ENCODE measurements at places on chromosomes 7 and 10. TPM values are rescaled to one million over a fixed set of nuclear protein-coding genes. Genes with fewer than 3 reads are reported as not detected.

- H3K27ac ChIP-seq = no peak overlapping the region
- H3K27me3 ChIP-seq = peaks cover 80% of the 10 kb centered on the region
- H3K4me3 ChIP-seq = no peak overlapping the region
These were observed 224.2 kb upstream of the KMT2E start for GRCh38 chr7:104789780-104790179.

GRCh38 chr7:21430575-21430954 is 2.7 kb downstream of the SP4 start:
- H3K4me1 ChIP-seq = peaks cover 16% of the 10 kb centered on the region
- no peaks in the 10 kb centered on the region for H3K27me3 ChIP-seq
- no peak overlapping the region for H3K27ac ChIP-seq
- no peak for DNase-seq

DNA sequence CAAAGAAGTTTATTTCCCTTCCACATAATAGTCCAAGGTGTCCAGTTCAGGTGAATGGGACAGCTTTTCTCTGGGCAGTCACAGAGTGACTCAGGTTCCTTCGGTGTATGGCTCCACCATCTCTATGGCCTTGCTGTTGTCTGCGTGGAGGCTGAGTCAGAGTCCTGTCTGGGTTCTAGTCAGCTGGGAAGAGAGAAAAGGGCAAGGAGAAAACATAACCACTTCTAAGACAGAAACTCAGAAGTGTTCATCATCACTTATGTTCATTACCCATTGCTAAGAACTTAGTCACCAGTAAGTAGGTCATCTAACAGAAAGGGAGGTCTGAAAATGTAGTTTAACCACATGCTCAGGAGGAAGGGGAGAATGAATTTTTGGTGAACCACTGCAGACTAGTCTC is 32.4 kb upstream of the CCDC7 start:
- no peak overlapping the region for H3K4me3 ChIP-seq
- no peaks in the 10 kb centered on the region for H3K27me3 ChIP-seq
- no peaks in the 10 kb centered on the region for H3K36me3 ChIP-seq
- H3K27ac ChIP-seq = no peak overlapping the region

DNA sequence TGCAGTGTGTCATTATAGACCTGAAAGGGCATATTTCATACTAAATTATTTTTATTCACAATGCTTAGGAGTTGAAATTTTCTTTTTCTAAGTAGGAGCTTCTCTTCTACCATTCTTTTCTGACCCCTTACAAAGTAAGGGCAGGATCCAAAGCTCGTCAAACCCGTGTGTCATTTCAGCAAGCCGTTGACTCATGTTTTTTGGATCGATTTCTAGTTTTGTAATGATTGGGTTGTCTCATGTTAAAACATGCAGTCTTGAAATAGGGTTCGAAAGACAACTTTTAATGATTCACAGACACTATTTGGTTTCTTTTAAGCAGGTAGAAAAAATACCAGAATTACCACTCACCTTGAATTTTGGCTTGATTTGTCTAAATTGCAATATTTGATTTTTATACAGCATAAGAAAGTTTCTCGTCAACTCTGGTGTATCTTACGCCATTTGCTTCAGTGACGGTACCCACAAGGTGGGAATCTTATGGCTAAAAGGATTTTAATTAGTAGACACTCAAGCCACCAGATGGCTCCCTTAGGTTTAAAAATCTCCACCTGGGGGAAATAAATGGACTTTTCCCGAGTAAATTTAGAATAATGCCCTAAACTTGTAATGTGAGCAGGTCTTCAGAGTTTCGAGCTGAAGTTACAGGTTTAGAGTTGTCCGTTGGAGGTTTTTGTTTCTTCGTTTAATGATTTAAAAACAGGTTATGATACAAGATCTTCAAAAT is 283.4 kb downstream of the CCDC3 start:
- H3K4me1 ChIP-seq = peaks cover 27% of the 10 kb centered on the region
- H3K4me3 ChIP-seq = no peak overlapping the region
- peaks cover 6% of the 10 kb centered on the region for H3K27me3 ChIP-seq
- DNase-seq = no peak
- H3K36me3 ChIP-seq = no peaks in the 10 kb centered on the region

DNA sequence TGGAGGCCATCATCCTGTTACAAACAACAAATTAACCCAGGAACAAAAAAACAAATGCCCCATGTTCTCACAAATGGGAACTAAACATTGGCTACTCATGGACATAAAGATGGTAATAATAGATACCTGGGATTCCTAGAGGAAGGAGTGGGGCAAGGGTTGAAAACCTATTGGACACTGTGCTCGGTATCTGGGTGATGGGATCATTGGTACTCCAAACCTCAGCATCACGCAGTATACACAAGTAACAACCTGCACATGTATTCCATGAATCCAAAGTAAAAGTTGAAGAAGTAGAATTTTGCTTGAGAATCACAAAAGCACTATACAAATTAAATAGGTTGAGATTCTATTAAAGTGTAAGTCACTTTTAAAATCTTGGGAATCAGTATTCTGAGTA is 16.7 kb downstream of the GHITM start:
- H3K27me3 ChIP-seq = no peaks in the 10 kb centered on the region
- no peaks in the 10 kb centered on the region for H3K4me1 ChIP-seq
- no peak overlapping the region for H3K27ac ChIP-seq
- H3K36me3 ChIP-seq = peaks cover 25% of the 10 kb centered on the region
- H3K4me3 ChIP-seq = no peak overlapping the region

DNA sequence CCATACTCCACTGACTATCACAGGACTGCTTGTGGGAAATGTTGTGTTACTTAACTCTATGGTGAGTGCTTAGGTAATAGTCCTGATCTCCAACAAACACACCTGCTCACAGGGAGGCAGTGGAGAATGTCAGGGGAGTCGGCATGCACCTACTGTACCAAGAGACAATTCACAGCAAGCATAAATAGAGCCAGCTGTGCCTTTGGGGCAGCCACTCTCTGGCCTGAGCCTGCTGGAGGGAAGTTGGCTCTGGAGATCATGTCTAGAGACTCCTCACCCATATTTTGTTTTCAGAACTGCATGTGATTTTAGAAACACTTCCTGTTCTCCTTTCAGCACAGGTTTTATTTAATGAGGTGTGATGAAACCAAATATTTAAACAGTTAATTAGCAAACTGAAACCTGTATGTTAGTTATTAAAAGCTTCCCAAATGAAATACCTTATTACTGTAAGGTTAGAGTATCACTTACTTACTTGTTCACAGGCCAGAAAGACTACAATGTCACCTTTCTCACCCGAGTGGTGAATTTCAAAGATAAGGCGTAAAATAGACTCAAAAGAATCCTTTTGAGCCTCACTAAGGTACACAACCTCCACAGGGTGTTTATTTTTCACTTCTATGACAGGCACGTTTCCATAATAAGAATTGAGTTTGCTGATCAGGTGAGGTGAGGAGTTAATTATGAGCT is 21.8 kb downstream of the DHX32 start:
- no peaks in the 10 kb centered on the region for H3K27me3 ChIP-seq
- H3K4me1 ChIP-seq = no peaks in the 10 kb centered on the region
- DNase-seq = no peak
- no peak overlapping the region for H3K4me3 ChIP-seq
- 0 out of 2 replicates have a peak, but pooled peaks cover 5% of the 10 kb centered on the region for H3K36me3 ChIP-seq

DNA sequence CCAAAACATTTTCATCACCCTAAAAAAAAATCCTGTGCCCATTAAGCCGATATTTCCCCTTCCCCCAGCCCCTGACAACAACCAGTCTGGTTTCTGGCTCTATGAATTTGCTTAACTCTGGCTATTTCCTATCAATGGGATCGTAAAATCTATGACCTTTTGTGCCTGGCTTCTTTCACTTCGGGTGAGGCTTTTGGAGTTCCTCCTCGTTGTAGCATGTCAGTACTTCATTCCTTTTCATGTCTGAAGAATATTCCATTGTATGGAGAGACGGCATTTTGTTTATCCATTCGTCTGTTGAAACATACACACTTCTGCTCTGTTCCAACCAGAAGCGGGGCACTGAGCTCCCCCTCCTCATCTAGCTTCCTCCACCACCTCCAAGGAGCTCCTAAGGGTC is 29.5 kb downstream of the TACC2 start:
- no peaks in the 10 kb centered on the region for H3K27me3 ChIP-seq
- H3K4me3 ChIP-seq = no peak overlapping the region
- H3K27ac ChIP-seq = no peak overlapping the region
- H3K36me3 ChIP-seq = no peaks in the 10 kb centered on the region
- no peaks in the 10 kb centered on the region for H3K4me1 ChIP-seq
- DNase-seq = no peak

DNA sequence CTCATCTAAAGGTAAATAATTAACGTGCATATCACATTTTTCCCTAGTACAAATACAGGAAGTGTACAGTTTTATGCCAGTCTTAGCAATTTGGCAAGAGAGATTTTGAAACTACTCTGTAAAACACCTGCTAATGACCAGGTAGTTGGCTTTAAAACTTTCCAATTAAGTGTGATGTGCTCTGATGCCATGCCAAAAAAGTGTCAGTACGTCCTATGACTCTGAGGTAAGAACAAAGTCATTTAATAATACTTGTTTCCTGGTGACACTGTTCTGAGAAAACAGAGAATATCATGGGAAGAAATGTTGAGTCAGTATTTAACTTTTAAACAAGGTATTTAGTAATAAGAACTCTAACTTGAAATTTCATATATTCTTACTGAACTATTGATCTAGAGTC is 9.6 kb downstream of the PDZD8 start:
- no peaks in the 10 kb centered on the region for H3K36me3 ChIP-seq
- peak; percentile 62 for DNase-seq
- H3K4me1 ChIP-seq = peaks cover 55% of the 10 kb centered on the region
- H3K27ac ChIP-seq = peak overlapping the region; percentile 54
- H3K27me3 ChIP-seq = no peaks in the 10 kb centered on the region
- H3K4me3 ChIP-seq = no peak overlapping the region

- no peaks in the 10 kb centered on the region for H3K4me1 ChIP-seq
- no peak overlapping the region for H3K4me3 ChIP-seq
- no peaks in the 10 kb centered on the region for H3K27me3 ChIP-seq
- H3K27ac ChIP-seq = no peak overlapping the region
- H3K36me3 ChIP-seq = no peaks in the 10 kb centered on the region
These were observed 220.9 kb downstream of the RNLS start for GRCh38 chr10:88361995-88362807.

- H3K4me1 ChIP-seq = no peaks in the 10 kb centered on the region
- H3K27ac ChIP-seq = no peak overlapping the region
- no peaks in the 10 kb centered on the region for H3K36me3 ChIP-seq
- H3K27me3 ChIP-seq = no peaks in the 10 kb centered on the region
- DNase-seq = no peak
These were observed 154.0 kb downstream of the TRIL start for GRCh38 chr7:28804157-28804556.

The PTPN20 gene
- not detected for total RNA-seq

The GARIN1A gene
- total RNA-seq = 0.49 TPM

The BEND7 gene
- 13.8 TPM for total RNA-seq

The MCM10 gene
- 43.1 TPM for total RNA-seq

The ZNF12 gene
- total RNA-seq = 19.0 TPM

The LAMB4 gene
- not detected for total RNA-seq
